NCI-H1092 (cell line): ENCODE measurements at places on chromosomes 2 and 18.

DNA sequence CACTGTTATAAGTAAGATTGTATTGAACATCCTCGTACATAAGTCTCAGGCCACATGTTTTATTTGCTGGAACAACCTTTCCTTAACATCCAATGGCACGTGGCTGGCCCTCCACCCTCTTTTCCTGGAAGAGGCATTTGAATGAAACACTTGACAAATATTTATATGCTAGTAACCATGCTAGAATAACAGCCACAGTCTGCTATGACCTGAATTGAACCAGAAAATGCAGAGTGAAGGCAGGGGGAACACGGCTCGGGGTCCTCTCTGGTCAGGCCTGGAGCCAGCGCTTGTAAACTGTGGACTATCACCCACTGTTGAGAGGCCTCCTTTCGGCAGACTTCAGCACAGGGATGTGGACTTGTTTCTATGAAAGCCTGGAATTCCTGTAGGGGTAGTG lies 198.2 kb upstream of the COPS8 start:
- no peak for DNase-seq

DNA sequence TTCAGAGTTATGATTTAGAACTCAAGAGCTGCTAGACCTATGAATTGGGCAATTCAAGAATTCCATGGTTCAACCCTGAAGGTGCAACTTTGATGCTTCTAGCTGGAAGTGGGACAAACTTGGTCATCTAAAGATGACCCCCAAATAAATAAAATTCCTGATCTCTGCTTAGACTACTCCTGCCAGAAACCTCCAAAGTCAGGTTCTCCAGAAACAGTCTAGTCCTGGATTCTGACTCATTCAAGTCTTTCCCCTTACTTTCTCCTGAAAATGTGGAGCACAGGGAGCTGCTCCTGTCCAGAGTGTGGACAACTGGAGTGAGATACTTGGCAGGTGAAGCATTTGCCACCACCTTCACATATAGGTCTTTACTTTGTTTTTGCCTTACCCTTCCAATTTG lies 557.7 kb upstream of the TNP1 start:
- no peak for DNase-seq

DNA sequence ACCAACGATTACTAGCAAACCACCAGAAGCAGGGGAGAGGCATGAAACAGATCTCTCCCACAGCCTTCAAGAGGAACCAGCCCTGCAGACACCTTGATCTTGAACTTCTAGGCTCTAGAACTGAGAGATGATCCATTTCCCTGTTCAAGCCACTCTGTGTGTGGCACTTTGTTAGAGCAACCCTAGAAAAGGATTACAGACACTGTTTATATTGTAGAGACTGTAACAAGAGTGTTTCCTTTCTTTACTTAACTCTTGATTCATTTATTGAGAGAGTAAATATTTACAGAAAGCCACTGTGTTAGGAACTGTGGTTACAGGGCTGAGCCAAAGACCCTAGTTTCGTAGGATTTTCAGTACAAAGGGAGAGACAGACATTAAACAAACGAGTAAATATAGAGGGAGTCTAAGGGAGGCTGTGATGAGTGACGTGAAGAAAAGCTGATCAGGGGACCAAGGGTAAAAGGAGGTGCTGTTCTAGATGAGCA lies 10.9 kb downstream of the CCDC68 start:
- no peak for DNase-seq

GRCh38 chr18:52897611-52898484 lies 557.9 kb downstream of the DCC start:
- DNase-seq: no peak

DNA sequence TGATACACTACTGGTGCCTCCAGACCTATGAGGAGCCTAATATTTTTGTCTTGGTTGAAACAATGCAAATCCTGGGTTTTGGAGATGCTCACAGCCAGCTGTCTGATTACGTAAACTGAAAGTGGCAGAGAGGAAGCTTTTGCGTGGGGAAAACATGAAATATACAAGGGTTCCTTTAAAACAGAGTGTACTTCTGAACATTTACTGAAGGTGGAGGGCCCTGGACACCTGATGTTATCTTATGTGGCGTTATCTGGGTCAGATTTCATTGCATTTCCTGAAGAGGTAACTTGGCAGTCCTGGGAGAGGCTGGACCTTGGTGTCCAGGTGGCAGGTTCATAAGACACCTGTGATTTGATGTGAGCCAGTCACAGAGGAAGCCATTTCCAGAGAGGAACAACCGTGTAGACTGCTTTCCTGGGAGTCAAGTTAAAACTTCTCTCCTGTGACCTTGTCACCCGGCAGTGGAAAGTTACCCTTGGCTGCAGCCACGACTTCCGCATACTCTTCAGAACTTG lies 105.0 kb downstream of the NEDD4L start:
- DNase-seq: no peak

- DNase-seq: peak; percentile 78
Observed at GRCh38 chr2:136206613-136207012, 88.7 kb upstream of the CXCR4 start.

- DNase-seq: no peak
Observed at GRCh38 chr18:30094556-30094955, 948.0 kb downstream of the DSC3 start.

DNA sequence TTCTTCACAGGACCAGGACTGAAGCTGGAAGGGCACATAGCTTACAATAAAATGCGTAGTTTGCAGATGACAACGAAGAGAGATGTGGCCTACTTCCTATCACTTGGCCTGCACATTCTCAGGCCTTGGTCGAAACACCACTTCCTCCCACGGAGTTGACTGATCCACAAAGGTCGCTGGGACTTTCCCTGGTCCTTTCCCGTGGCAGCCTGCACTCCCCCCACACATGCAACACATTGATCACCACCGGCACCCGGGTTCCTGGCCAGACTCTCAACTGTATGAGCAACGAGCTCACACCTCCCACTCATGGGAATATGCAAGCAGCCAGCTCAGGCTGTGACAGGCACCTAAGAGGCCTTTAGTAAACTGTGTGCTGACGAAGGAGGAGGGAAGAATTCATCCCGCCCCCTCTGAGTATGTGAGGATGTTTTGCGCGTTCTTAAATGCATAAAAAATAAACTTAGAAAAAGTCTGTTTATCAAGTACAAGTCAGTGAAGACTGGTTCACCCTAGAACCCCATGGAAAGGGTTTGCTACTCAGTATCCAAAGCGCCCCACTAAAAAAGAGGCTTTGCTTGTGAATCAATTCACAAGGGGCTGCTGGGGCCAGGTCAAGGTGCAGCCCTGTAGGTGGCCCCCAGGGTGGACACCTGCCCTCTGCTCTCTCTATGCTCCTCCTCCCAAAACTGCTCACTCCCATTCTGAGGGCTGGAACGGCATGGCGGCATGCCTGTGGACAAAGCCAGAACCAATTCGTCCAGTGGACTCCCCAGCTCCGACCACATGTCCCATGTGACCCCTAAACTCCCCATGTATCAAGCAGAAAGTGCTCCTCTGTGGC lies 154.3 kb downstream of the EIPR1 start:
- DNase-seq: no peak

DNA sequence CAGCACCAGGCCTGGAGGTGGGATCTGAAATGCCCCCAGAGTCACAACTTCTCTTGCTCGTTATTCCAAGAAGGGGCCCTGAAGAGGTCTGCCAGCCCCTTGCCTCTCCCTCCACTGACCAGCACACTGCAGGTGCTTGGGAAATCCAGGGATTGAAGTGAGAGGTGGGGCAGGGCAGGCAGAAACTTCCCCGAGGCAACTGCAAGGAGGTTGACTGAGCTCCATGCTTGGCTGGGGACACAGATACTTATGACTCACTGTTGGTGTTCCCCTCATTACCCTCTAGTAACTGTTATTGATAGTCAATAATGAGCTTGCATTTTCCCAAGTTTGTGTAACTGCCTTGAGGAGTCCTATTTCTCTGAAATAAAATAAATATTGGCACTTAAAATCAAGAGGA lies 47.5 kb downstream of the MARCO start:
- DNase-seq: no peak

DNA sequence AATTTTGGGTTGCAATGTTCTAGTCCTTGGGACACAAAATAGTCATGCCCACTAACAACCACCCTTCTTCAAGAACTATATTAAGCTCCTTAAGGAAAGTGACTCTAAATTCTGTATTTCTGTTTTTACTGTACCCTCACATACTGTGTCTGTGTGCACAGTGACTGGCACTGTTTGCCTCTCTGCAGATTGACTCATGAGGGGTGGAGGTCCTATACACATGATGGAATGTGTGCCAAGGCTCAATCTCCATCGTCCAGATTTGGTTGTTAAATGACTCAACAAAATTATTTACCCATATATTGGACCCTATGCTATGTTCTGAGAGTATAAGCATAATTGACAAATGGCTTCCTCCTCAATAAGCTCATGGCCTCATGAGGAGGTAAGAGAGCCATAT lies 126.6 kb upstream of the CWC22 start:
- no peak for DNase-seq

- no peak for DNase-seq
Observed at GRCh38 chr2:19439081-19439480, 80.7 kb upstream of the OSR1 start.

GRCh38 chr2:10331702-10332401 lies 29.1 kb downstream of the HPCAL1 start:
- DNase-seq: no peak

DNA sequence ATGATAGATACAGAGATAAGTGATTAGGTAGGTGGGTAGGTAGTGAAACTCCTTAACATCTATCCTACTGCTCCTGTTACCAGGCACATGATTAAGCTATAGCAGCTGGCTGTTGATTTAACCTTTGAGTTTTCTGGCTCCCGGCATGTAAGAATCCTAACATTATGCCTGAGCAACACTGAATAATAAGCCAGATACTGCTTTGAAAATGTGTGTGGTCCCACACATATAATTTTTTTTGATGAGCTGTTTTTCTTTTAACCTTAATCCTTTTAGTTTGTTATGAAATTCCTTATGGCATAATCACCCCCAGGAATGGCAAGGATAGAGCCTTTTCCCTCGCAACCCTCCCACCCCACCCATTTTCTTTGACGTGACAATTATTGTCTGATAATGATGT lies 104.2 kb upstream of the NEUROD1 start:
- no peak for DNase-seq

- no peak for DNase-seq
Observed at GRCh38 chr2:117562654-117563053, 251.8 kb upstream of the DDX18 start.

GRCh38 chr2:43270930-43271615 lies 44.7 kb upstream of the ZFP36L2 start:
- DNase-seq: no peak

GRCh38 chr2:151096235-151096634 lies 165.4 kb downstream of the RBM43 start:
- no peak for DNase-seq

GRCh38 chr18:55338978-55339650 lies 248.9 kb downstream of the TCF4 start:
- DNase-seq: no peak

DNA sequence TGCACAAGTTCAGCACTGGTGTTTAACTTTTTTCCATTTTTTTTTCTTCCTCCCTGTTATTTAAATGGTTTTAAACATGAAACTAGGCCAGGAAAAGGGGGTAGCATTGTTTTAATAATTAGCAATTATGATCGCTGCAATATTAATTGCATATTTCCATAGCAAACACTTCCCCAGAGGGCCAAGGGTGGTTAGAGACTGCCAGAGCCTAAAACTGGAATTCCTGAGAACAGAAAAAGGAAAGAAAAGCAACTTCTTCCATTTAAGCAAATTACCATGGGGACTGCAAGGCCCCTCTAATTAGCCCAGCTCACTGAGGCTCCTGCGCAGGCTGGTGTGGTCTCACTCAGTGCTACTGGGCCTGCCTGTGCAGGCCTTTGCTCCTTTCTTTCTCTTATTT lies 201.5 kb downstream of the SMAD2 start:
- DNase-seq: no peak

DNA sequence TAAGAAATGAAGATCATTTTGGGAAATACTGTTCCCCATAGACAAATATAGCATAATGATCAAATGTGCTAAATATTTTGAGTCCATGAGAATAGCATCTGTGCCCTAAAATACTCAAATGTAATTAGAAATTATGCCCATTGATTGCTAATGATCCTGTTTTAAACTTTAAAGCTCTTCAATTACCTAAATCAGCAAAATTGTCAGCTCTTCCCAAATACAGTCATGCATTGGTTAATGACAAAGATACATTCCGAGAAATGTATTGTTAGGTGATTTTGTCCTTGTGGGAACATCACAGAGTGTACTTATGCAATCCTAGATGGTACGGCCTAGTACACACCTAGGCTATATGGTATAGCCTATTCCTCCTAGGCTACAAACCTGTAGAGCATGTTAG lies 89.7 kb downstream of the NEB start:
- no peak for DNase-seq

DNA sequence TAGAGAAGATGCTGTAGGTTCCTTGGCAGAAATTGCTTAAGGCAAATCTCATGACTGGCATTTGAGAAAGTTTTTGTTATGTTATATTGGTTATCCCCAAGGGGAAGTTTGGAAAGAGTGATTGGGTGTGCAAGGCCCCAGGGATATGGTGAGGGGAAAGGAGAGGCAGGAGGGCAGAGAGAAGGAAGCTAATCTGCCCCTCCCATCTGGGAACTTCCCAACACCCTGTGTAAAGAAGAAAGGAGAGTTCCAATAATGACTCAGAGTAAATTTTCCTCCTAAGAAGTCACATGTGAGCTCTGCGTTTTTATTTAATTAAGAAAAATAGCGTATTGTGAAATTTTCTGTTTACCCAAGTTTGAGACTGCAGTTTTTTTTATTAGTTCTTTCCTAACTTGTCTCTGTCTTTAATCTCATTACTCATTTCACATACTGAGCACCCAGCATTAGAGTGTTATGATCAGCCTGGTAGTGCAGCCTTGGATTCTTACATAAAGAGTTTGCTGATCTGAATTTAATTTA lies 3.1 kb upstream of the KYNU start:
- no peak for DNase-seq

- DNase-seq: no peak
Observed at GRCh38 chr18:35282353-35282752, 7.7 kb downstream of the ZSCAN30 start.

- no peak for DNase-seq
Observed at GRCh38 chr2:72982781-72983499, 65.6 kb downstream of the EMX1 start.

GRCh38 chr2:101710036-101710435 lies 12.5 kb downstream of the MAP4K4 start:
- DNase-seq: no peak

DNA sequence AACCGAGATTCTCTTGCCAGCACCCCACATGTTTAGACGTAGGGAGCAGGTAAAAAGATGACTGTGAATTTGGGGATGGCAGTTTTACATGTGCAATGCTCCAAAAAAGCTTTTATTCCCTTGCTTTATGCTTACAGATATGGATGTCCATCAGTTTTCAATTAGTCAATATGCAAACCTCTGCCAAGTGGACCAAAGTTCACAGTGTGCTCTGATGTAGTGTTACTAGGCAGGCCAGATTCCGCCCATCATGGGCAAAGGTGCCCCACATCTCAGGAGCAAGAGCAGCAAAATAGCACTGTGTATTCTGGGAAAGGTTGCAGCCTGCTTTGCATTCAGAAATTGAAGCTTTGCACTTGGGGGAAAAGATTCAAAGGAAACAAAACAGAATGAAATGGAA lies 329.7 kb upstream of the ZEB2 start:
- no peak for DNase-seq
